ENCODE measurements at places on chromosomes 2 and 18.

- DNase-seq = no peak
Observed at GRCh38 chr2:36466135-36466534, 110.6 kb downstream of the CRIM1 start.

DNA sequence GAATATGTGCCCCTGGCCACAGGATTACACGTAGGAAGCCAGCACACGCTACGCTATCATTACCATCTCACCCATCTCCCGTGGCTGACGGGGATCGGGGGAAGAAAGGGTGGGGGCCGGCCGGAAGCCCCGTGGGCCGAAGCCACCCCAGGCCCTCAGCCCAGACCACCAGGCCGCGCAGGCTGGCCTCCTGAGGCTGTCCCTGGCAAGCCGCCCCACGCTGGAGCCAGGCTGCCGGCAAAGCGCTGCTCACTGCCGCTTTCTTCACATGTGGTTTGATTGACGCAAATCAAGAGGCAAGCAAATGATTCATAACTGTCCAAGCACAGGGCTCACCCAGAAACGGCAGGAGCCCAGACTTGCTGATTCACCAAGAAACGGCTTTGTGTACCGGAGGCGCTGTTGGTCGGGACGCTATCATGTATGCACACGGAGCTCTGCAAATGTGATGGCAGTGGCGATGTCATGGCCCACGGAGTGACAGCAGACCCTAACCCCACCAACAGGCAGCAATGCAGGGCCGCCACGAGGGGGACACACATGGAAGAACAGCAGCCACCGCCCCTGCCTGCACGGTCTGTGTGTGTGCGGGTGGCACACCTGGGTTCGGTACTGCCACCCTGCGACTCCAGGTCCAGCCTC lies 125.7 kb downstream of the HDAC4 start:
- peak; percentile 56 for DNase-seq

GRCh38 chr2:36740061-36740460 lies 43.6 kb downstream of the VIT start:
- no peak for DNase-seq

DNA sequence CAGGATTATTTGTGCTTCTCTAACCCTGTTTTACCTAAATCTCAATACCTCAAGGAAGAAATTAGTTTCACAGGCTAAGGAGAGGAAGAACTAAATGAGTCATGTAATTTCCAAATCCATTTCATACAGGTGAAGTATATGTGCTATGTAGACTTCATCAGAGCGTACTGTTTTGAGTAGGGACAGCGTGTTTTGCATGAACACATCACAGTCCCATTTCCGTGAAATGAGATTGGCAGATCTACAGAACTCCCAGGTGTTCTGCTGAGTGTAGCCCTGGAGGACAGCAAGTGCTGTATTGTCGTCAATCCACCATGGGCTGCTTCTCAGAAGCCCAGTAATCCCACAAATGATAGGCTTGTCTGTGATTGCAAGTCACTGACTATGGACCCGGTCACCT lies 97.7 kb downstream of the XRCC5 start:
- no peak for DNase-seq

GRCh38 chr18:67919316-67919715 lies 402.8 kb upstream of the DSEL start:
- no peak for DNase-seq

- DNase-seq = no peak
Observed at GRCh38 chr18:58770601-58771000, 94.1 kb upstream of the ZNF532 start.

DNA sequence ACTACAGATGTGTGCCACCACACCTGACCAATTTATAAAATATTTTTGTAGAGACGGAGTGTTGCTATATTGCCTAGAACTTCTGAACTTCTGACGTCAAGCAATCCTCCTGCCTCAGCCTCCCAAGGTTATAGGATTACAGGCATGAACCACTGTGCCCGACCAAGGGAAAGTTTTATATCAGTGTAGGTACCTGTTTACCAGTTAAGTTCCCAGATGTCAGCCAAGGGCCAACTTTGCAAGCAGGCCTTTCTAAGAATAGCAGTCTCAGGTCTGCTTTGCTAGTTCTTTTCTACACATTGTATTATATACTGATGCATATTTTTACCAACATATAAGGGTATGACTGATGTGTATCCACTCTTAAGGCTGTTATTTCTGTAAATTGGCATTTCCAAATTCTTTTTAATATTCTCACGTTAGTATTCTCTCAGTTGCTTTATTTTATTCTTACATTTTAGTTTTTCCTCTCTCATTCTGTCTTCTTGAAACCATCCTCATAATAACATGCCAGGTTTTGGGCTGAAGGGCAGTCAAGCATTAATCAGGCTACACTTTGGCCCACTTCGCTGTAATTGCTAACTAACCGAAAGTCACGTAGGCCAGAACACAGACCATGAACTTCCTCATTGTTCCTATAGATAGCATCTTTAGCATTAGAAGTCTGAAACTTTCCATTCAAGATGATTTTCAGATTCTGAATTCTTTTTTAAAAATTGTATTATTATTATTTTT lies 25.0 kb upstream of the CXXC1 start:
- DNase-seq = no peak

DNA sequence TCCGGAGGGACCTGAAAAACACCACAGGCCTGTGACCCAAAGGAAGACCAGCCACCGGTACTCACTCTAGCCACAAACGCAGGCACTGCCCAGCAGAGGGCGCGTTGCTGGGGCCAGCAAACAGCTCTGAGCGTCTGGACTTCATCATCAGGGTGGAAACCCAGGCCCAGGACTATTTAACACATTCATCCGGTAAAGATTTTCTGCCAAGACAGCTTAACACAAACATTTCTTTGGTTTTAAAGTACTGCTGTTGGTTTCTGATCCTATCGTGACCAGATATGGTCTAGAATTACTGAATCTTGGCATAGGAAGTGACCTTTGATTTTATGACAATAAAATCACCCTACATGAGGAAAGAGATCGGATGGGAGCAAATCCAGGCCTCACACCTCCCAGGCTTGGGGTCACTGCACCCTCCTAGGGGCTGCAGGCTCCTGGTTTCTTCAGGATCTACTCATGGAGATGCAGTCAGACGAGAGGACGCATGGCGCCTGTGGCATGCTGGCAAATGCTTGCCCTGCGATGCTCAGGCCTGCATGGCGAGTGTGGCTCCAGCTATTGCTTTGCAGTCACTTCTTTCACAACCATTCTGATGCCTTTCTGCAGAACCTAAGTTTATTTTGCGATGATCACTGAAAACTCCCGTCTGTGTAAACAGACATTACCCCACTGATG lies 130.4 kb downstream of the COL4A4 start:
- DNase-seq = peak; percentile 57

DNA sequence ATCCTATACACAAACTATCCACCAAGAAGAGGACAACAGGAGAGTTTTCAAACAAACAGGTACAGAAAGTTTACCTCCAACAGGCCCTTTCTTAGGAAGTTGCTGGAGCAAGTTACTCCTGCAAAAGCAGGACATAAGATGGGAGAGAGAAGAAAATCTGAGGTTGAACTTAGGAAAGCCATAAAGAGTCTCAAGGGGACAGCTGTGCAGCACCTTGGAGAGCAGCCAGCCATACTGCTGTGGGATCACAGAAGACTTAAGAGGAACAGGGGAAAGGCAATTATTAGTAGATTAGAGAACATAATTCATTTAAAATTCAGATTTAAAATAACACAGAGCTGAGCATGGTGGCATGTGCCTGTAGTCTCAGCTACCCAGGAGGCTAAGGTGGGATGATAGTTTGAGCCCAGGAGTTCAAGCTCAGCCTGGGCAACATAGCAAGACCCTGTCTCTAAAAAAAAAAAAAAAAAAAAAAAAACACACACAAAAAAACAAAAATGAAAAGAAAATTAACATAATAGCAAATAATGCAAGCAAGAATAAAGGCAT lies 148.1 kb upstream of the SIX3 start:
- no peak for DNase-seq

GRCh38 chr18:48825101-48825745 lies 125.5 kb downstream of the SMAD7 start:
- no peak for DNase-seq

DNA sequence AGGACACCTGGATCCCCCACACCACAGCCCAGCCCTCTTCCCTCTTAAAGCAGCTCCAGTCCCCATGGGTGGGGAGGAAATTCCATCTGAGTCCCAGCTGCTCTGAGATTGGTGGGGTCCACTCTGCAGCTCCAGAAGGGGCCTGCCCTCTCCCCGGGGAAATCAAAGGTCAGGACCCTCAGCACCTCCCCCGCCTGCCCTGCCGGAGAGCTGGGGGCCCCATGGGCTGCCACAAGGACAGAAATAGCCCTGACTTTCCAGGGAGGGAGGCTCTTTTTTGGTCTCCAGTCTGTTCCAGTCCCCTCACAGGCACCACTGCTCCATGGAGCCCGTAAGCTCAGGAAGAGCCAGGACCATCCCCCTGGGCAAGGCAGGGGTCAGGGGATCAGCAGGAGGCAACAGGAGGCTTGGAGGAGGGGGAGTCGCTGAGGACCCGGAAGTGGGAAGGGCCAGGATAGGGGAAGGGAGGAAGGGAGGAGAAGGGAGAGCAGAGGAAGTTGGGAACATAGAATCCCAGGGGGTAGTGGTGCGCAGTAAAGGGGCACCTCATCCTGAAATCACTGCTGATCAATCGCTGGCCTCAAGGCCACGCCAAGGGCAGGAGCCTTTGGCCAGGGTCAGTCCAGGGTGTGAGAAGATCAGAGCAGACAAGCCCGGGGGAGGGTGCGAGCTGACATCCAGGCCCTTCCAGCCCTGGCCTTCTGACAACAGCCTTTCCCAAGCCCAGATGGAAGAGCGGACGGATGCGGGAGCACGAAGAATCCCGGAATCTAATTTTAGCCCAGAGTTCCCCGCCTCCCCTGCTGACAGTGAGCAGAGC lies 7.6 kb downstream of the ADRA2B start:
- DNase-seq = no peak

DNA sequence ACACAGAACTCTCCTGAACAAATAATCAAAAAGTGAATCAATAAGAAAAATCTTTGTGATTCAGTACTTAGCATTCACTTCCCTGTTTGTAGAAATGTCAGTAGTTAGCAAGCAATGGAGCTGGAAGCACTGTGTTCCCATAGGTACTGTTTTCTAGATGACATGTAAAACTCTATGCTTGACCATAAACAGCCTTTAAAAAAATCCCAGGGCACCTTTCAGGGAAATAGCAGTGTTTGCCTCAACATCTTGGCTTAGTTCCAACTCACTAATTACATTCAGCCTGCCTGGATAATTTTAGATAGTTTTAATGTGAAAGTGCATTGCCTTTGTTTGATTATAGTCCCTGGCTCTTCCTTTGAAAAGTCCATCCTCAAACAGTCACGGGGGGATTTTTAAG lies 721.8 kb downstream of the ERBB4 start:
- no peak for DNase-seq

GRCh38 chr18:11504962-11505361 lies 104.4 kb upstream of the SLC35G4 start:
- DNase-seq = no peak

DNA sequence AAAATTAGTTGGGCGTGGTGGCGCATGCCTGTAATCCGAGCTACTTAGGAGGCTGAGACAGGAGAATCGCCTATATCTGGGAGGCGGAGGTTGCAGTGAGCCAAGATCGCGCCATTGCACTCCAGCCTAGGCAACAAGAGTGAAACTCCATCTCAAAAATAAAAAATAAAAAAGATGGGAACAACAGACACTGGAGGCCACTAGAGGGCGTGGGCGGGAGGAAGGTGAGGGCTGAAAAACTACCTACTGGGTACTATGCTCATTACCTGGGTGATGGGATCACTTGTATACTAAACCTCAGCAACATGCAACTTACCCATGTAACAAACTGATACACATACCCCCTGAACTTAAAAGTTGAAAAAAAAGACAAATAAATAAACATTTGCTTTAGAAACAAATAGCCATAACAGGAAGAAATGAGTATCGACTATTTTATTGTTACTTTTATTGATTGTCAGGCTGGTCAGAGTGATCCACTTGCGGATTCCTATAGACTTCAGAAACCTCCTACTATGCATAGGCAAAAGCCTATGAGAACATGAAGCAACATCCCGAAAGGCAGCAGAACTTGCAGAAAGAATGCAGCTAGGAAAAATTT lies 61.0 kb downstream of the TMEM163 start:
- no peak for DNase-seq
